ENCODE measurements at places on chromosomes 1 and 21. TPM values are rescaled to one million over a fixed set of nuclear protein-coding genes. Genes with fewer than 3 reads are reported as not detected.

The PDPN gene
- 0.77 TPM for total RNA-seq

The DNALI1 gene
- 5.0 TPM for total RNA-seq

The ADAM30 gene
- total RNA-seq: not detected

The HES5 gene
- total RNA-seq: 0.28 TPM

The GPR153 gene
- total RNA-seq: 2.1 TPM

The RGSL1 gene
- total RNA-seq: not detected

The SPATA21 gene
- not detected for total RNA-seq

The SLC37A1 gene
- 2.8 TPM for total RNA-seq

The CFHR3 gene
- total RNA-seq: not detected

The KRTAP21-2 gene
- not detected for total RNA-seq

The KCNJ10 gene
- not detected for total RNA-seq

The HEYL gene
- 0.19 TPM for total RNA-seq

The AIM2 gene
- not detected for total RNA-seq

The ZFP69B gene
- total RNA-seq: 4.2 TPM

The RGS8 gene
- 0.28 TPM for total RNA-seq

The F3 gene
- 51.6 TPM for total RNA-seq

The OR2W3 gene
- 0.58 TPM for total RNA-seq

The ELF3 gene
- 2.5 TPM for total RNA-seq

The SPTA1 gene
- 0.19 TPM for total RNA-seq

The NPR1 gene
- 0.85 TPM for total RNA-seq

The ATXN7L2 gene
- 2.5 TPM for total RNA-seq

The LIPI gene
- not detected for total RNA-seq

The RNU1-3 gene
- total RNA-seq: under 0.01 TPM

The FCRL6 gene
- total RNA-seq: not detected

The GRIK3 gene
- total RNA-seq: not detected

The PLPP3 gene
- total RNA-seq: 110 TPM

The MX1 gene
- total RNA-seq: 10.7 TPM

The CD164L2 gene
- total RNA-seq: not detected

The SPATA46 gene
- total RNA-seq: not detected

The FCGR3B gene
- not detected for total RNA-seq

The ADORA3 gene
- not detected for total RNA-seq
